ENCODE measurements at places on chromosomes 7 and 10. TPM values are rescaled to one million over a fixed set of nuclear protein-coding genes. Genes with fewer than 3 reads are reported as not detected.

PANK1 gene
- 10.4 TPM for total RNA-seq

ADGRA1 gene
- not detected for total RNA-seq

AKR1C2 gene
- total RNA-seq = 144 TPM

TASOR2 gene
- total RNA-seq = 38.3 TPM

NME8 gene
- not detected for total RNA-seq

ANKRD22 gene
- 0.44 TPM for total RNA-seq

SLC37A3 gene
- total RNA-seq = 56.4 TPM

SLC16A9 gene
- 0.37 TPM for total RNA-seq

CYP3A7 gene
- total RNA-seq = not detected

TSPAN33 gene
- 0.15 TPM for total RNA-seq

STOX1 gene
- 0.64 TPM for total RNA-seq

TMEM225B gene
- total RNA-seq = 0.87 TPM

IFRD1 gene
- 23.8 TPM for total RNA-seq

TAC1 gene
- 1.7 TPM for total RNA-seq

CCL26 gene
- total RNA-seq = not detected

APBB1IP gene
- 8.4 TPM for total RNA-seq

BTBD16 gene
- not detected for total RNA-seq

MMD2 gene
- not detected for total RNA-seq

PIP gene
- total RNA-seq = not detected

MYO1G gene
- total RNA-seq = not detected

PRKAG2 gene
- 7.5 TPM for total RNA-seq

WNT2 gene
- total RNA-seq = not detected

STAG3 gene
- total RNA-seq = 0.87 TPM

BTAF1 gene
- 14.7 TPM for total RNA-seq

KNDC1 gene
- total RNA-seq = 0.29 TPM

RPEL1 gene
- total RNA-seq = not detected

CALHM1 gene
- total RNA-seq = not detected

LBX1 gene
- not detected for total RNA-seq

VIPR2 gene
- total RNA-seq = not detected

TUBGCP2 gene
- 40.2 TPM for total RNA-seq

SCIN gene
- not detected for total RNA-seq

DGKI gene
- 1.1 TPM for total RNA-seq

GPC2 gene
- total RNA-seq = not detected

NPTX2 gene
- total RNA-seq = 130 TPM

AP1S1 gene
- total RNA-seq = 76.5 TPM

IKZF1 gene
- total RNA-seq = not detected

Measured in cardiac ventricle fibroblast (primary cell).